ENCODE measurements at places on chromosomes 5 and 9. TPM values are rescaled to one million over a fixed set of nuclear protein-coding genes. Genes with fewer than 3 reads are reported as not detected.
A peak's percentile ranks its signal among the peaks of the same experiment; 100 is the strongest.

DNA sequence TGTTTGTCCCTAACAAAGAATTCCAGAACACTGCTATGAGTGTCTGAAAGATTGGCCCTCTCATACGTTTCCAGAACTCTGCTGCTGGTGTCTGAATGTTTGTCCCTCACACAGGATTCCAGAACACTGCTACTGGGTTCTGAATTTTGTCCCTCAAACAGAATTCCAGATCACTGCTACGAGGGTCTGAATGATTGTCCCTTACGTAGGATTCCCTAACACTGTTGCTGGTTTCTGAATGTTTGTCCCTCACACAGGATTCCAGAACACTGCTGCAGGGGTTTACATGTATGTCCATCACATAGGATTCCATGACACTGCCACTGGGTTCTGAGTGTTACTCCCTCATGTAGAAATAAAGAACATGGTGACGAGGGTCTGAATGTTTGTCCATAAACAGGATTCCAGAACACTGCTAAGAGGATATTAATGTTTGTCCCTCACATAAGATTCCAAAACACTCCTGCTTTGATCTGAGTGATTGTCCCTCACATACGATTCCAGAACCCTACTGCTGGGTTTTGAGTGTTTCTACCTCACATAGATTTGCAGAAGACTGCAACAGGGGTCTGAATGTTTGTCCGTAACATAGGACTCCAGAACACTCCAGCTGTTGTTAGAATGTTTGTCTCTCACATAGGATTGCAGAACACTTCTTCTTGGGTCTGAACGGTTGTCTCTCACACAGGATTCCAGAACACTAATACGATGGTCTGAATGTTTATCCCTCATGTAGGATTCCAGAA lies 214.4 kb downstream of the FOXD4L6 start:
- no peak for DNase-seq

DNA sequence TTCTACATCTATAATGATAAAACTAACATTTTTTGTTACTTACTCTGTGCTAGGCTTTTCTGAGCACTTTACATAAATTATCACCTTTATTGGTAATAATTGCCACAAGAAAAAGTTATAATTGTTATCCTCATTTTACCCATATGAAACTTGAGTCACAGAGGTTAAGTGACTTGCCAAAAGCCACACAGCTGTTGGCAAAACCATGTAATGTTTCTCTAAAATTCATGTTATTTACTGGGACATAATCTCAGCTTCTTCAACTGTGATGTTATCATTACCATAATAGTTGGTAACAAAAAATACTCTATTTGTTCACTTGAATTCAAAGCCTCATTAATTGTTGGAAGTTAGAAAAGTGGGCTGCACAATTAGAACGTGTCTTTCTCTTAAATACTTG lies 437.3 kb downstream of the BRINP1 start:
- no peak for DNase-seq

DNA sequence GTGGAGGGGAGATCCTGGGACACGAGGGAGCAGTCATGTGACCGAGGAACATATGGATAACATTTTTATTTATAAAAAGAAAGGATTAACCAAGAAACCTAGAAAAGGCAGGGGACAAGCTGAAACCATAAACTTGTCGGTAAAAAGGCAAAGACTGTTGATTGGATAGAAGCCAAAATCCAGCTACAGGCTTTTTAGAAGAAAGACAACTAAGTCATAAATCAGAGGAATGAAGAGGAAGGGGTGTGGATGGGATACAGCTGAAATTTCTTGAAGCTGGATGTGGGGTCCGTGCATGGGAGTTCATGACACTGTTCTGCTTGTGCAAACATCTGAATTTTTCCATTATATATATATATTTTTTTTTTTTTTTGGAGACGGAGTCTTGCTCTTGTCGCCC lies 110.7 kb upstream of the PHYKPL start:
- DNase-seq: no peak

- no peak for DNase-seq
Measured at GRCh38 chr5:137152616-137153015, 346.5 kb downstream of the SPOCK1 start.

- no peak for DNase-seq
Measured at GRCh38 chr5:111232311-111233051, 8.3 kb downstream of the CAMK4 start.

DNA sequence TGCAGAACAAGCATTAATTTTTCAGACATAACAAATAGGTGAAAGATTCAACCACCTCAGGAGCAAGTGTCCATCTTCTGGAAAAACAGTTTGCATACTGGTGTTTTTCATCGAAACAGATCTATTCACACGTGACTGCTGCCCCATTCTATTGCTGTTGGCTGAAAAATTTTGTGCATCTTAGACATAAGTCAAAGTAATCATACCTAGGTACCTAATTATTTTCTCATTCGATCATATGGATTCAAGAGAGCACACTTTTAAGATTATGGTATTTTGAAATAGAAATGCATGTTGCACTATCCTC lies 72.9 kb upstream of the CDH6 start:
- DNase-seq: no peak

DNA sequence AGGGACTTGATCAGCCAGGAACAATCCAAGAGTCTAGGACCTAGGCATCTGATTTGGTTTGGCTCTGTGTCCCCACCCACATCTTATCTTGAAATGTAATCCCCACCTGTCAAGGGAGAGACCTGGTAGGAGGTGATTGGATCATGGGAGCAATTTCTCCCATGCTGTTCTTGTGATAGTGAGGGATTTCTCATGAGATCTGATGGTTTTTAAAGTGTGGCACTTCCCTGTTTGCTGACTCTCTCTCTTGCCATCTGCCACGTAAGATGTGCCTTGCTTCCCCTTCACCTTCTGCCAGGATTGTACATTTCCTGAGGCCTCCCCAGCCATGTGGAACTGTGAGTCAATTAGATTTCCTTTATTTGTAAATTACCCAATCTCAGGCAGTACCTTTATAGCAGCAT lies 201.7 kb upstream of the ACTBL2 start:
- no peak for DNase-seq

DNA sequence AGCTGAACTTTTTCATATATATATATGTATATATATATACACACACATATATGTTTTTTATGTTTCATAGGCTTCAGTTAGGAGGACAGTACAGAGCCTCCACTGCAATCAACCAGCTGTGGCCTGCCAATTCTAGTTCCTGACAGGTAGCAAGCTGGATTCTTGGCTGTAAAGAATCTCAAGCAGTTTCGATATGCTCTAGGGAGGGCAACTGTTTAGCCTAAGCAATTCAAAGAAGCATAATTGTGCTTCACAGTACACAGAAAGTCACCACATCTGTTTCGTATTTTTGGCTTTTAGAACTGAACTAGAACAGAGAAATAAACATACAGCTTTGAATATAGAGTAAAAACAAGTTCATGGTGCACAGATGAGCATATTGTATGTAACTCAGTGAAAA lies 152.4 kb upstream of the ARRDC3 start:
- DNase-seq: no peak

- DNase-seq: no peak
Measured at GRCh38 chr9:81823672-81824554, 104.3 kb upstream of the SPATA31D4 start.

- DNase-seq: no peak
Measured at GRCh38 chr5:113524927-113525326, 11.4 kb downstream of the YTHDC2 start.

- DNase-seq: no peak
Measured at GRCh38 chr5:69265931-69266330, 31.2 kb downstream of the CDK7 start.

- no peak for DNase-seq
Measured at GRCh38 chr9:14542071-14542470, 151.2 kb downstream of the ZDHHC21 start.

DNA sequence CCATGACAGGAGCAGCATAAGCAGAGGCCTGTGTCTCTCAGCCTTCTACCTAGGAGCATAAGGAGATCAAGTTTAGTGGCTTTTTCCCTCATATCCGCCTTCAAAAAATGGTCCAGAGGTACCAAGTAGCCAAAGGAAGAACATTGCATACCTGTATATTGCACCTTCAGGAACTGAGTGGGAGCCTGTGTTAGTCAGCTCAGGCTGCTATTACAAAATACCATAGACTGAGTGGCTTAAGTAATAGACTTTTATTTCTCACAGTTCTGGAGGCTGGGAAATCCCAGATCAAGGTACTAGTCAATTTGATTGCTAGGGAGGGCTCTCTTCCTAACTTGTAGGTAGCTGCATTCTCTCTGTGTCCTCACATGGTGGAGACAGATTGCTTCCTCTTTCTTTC lies 597.4 kb upstream of the PTGER4 start:
- no peak for DNase-seq

DNA sequence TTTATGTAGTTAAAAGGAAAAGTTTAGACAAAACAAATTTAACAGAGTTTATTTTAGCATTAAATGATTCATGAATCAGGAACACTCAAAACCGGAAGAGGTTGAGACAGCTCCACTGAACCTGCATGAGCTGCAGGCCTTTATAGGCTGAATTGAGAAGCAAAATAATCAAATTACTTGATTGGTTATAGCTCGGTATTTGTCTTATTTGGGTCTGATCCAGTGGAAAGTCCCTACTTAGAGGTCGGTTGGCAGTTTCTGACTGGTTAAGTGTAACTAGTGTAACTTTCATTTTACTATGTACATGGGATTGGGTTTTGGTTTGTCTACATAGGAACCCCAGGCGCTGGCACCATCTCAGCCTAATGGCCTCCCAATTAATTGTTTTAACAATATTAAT lies 74.1 kb upstream of the PIK3R1 start:
- DNase-seq: peak; percentile 54

DNA sequence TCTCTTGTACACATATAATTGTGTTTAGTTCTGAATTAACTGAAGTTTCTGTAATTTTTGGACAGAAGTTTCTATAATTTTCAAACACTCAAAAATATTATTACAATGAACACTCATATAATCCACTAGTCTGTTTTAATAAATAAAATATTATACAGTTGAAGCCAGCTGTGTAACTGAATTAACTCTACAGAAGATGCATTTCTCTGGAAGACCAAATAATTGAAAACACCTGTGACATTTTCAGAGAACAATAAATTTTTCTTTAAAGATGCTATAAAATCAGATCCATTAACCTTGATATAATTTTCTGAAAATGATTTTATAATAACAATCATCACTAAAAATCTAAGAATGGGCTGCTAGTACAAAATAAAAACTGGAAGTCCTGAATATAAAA lies 14.7 kb downstream of the NADK2 start:
- DNase-seq: no peak

The GFPT2 gene
- 13.9 TPM for total RNA-seq

The GDA gene
- total RNA-seq: 0.20 TPM

The TAF11L2 gene
- not detected for total RNA-seq

The IL31RA gene
- 0.68 TPM for total RNA-seq
